ENCODE measurements at places on chromosomes 4 and X. TPM values are rescaled to one million over a fixed set of nuclear protein-coding genes. Genes with fewer than 3 reads are reported as not detected.

DNA sequence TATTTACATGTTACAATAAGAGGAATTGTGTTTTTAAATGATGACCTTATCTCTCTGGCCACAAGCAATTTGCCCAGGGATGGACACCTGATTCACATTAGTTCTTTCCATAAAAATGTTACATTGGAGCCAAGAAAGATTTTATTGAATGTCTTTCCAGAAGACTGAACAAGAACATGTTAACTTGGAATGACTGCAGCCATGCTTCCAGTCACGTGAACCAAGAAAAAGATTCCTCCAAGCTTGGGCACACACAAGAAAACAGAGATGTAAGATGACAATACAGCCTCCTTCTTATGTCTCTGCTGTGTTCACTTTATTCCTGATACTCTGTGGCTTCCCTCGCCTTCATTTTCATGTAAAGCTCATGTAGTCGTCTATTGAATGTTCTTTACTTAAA, 737.6 kb downstream of the TRIML1 start:
- DNase-seq = no peak
- no peaks in the 10 kb centered on the region for H3K4me1 ChIP-seq
- H3K36me3 ChIP-seq = no peaks in the 10 kb centered on the region
- no peaks in the 10 kb centered on the region for H3K27me3 ChIP-seq

DNA sequence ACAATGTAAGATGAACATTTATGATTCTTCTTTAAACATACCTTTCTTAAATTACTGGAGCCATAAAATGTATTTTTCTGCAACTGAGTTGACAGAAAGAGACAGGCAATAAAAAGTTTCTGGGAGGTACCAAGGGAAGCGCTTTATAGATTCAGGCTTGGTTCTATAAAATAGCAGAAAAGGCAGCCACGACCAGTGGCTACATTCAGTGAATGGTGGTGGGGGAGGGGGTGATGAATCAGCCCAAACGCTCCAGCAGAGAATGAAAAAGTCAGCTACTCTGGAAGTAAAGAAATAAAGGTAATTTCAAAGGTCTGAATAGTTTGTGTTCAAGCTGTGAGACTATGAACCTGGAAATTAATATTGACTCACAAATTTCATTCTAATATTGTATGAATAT, 456.1 kb downstream of the KCTD8 start:
- H3K27ac ChIP-seq = no peak overlapping the region
- no peaks in the 10 kb centered on the region for H3K27me3 ChIP-seq
- no peak for DNase-seq

GRCh38 chrX:147853701-147854100, 58.0 kb upstream of the FMR1 start:
- H3K4me1 ChIP-seq = no peaks in the 10 kb centered on the region
- no peak overlapping the region for H3K4me3 ChIP-seq

The SMIM31 gene
- not detected for total RNA-seq

The NXF2B gene
- total RNA-seq = not detected

The GPRASP1 gene
- total RNA-seq = 2.5 TPM

The DRP2 gene
- 0.58 TPM for total RNA-seq

The HS3ST1 gene
- 4.2 TPM for total RNA-seq

The MEPE gene
- total RNA-seq = not detected

The SYTL5 gene
- total RNA-seq = 0.17 TPM
